Type B pancreatic cell (in vitro differentiated cells): ENCODE measurements at places on chromosomes 16 and 17. TPM values are rescaled to one million over a fixed set of nuclear protein-coding genes. Genes with fewer than 3 reads are reported as not detected.

DNA sequence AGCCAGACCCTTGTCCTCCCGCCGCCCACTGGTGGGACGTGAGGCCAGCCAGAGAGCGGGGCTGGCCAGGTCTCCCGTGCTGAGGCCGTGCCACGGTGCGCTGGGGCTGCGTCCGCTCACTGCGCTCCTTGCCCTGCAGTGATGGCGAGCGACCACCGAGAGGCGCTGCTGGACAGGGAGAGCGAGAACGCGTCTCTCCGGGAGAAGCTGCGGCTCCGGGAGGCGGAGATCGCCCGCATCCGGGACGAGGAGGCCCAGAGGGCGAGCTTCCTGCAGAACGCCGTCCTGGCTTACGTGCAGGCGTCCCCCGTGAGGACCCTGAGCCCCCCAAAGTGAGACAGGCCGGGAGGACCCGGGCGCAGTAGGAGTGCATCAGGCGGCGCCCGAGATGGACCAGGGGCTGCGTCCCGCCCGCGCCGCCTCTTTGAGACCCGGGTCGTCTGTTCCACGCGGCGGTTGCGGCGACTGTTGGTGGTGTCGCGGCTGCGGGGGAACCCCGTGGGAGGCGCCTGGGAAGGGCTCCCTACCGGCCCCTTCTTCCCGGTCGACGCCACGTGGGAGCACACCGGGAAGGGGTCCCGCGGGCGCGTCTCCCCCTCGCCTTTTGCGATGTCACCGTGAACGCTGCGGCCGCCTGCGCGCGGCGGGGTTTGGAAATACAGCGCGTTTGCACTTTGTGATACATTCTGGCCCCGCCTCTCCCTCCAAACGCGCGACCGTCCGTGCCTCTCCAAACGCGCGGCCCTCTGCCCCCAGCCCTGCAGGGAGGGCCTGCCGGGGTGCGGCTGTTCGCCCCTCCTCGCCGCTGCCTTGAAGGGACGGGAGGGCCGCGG lies 792 bp upstream of the RAC3 start:
- peak overlapping the region; percentile 74 for H3K27ac ChIP-seq
- no peaks in the 10 kb centered on the region for H3K27me3 ChIP-seq
- H3K4me1 ChIP-seq = peaks cover 11% of the 10 kb centered on the region

GRCh38 chr17:18246880-18247612 lies 11.5 kb downstream of the FLII start:
- peak overlapping the region; percentile 85 for H3K4me3 ChIP-seq
- peaks cover 12% of the 10 kb centered on the region for H3K36me3 ChIP-seq
- H3K4me1 ChIP-seq = peaks cover 15% of the 10 kb centered on the region
- peak overlapping the region; percentile 95 for H3K27ac ChIP-seq

- H3K4me1 ChIP-seq = peaks cover 12% of the 10 kb centered on the region
- peaks cover 4% of the 10 kb centered on the region for H3K36me3 ChIP-seq
- peaks cover 3% of the 10 kb centered on the region for H3K27me3 ChIP-seq
- peak overlapping the region; percentile 84 for H3K4me3 ChIP-seq
- DNase-seq = no peak
These were observed 2.2 kb downstream of the NT5M start for GRCh38 chr17:17305281-17305801.

DNA sequence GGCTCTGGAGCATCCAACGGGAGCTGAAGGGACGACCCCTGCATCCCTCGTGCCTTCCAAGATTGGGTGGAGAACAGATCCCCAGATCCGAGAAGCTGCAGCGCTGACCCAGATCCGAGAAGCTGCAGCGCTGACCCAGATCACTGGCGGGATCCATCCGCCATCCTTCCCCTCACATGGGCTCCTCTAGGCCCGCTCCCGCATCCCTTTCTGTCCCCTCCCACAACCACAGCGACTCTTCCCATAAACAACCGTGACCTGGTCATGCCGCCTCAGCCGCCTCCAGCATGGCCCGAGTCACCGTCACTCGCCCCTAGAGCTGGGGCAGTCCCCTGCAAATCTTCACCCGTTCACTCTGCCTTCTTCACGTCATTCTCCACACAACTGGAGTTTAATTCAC lies 124.9 kb downstream of the UTP18 start:
- H3K27me3 ChIP-seq = peaks cover 39% of the 10 kb centered on the region
- no peaks in the 10 kb centered on the region for H3K4me1 ChIP-seq
- no peak overlapping the region for H3K4me3 ChIP-seq
- H3K27ac ChIP-seq = no peak overlapping the region
- H3K36me3 ChIP-seq = no peaks in the 10 kb centered on the region

GRCh38 chr16:77191259-77191969 lies 424 bp downstream of the MON1B start:
- peaks cover 37% of the 10 kb centered on the region for H3K36me3 ChIP-seq
- no peaks in the 10 kb centered on the region for H3K27me3 ChIP-seq
- peak overlapping the region; percentile 95 for H3K4me3 ChIP-seq
- H3K4me1 ChIP-seq = peaks cover 32% of the 10 kb centered on the region
- H3K27ac ChIP-seq = peak overlapping the region; percentile 100
- DNase-seq = no peak

DNA sequence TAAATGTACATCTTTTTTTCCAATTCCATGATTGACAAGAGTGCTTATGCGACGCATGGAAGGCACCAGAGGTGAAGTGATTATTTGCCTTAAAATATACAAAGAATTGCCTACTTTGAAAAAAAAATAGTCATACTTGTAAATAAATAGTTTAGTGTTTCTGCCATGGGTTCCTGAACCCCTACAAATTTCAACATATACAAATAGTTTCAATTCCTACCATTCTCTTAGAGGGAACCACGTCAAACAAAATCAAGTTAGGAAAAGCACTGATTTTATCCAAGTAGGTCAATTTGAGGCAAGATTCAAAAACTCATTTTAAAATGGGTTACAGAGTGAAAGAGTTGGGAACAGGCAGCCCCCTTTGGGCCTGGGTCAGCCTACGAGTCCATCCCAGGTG lies 11.7 kb downstream of the CMTM3 start:
- no peak for DNase-seq
- H3K27me3 ChIP-seq = no peaks in the 10 kb centered on the region
- H3K4me1 ChIP-seq = peaks cover 32% of the 10 kb centered on the region
- H3K4me3 ChIP-seq = no peak overlapping the region

DNA sequence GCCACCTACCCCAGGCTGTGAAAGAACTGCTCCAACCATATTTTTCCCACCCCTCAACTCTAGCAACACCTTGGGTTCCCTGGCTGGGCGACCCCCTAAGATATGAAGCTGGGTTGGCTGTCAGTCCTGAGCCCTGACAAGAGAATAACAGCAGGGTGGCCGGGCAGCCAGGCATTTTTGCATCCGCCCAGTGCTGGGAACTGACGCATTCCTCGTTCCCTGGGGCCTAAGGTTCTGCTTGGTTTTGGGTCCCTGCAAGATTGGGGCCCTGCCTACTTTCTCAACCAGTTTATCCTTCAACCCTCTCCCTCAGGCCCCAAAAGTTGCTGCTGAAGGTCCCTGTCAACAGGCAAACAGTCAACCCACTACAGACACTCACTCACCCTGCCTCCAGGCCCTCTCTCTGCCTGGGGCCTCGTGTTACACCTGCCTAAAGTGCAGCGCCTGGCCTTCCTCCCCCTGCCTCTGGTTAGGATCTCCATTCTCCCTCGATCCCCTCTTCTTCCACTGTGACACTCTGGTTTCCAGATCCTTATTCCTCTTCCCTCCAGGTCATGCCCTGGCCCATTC lies 151.5 kb downstream of the STX8 start:
- H3K4me3 ChIP-seq = no peak overlapping the region
- DNase-seq = no peak
- no peak overlapping the region for H3K27ac ChIP-seq
- H3K4me1 ChIP-seq = peaks cover 16% of the 10 kb centered on the region
- H3K36me3 ChIP-seq = peaks cover 4% of the 10 kb centered on the region

GRCh38 chr17:16191604-16192003 lies 23.7 kb downstream of the NCOR1 start:
- no peak overlapping the region for H3K27ac ChIP-seq
- H3K27me3 ChIP-seq = no peaks in the 10 kb centered on the region
- DNase-seq = no peak
- no peak overlapping the region for H3K4me3 ChIP-seq
- H3K4me1 ChIP-seq = peaks cover 8% of the 10 kb centered on the region

DNA sequence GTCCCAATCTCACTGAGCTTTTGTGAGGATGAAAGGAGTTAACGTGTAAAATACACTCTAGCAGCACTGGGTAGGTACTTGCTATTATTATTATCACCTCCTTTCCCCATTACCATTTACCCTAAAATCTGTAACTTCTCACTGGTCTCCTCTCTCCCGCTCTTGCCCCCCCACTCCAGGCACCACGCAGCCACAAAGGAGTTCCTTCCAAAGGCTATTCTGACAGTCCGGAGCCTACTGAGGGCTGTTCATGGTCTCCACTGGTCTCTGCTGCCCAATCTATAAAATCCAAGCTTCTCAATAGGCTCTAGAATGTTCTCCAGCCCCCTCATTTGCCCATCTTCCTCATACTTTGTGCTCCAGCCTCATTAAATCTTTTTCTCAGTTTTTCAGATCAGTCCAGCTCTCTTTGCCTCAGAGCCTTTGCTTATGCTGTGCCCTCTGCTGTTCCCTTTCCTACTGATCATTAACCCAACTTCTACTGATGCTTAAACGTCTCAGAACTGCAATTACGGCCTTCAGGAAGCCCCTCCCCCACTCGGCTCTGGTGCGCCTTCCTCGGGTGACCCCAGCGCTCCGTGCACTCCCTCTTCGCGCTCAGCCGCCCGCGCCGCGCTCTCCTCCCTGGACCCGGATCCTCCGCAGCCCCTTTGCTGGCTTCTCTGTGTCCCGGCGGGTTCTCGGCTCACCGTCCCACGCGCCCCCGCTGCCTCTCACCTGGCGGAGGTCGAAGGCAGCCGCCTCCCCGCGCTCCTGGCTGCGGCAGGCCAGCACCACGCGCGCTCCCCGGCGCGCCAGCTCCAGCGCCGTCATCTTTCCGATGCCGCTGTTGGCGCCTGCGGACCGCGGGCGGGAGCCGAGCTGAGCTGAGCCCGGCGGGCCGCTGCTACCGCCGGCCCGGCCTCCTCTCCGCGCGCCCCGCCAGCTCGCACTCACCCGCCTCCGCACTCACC lies 737 bp downstream of the DHRS13 start:
- no peak for DNase-seq
- H3K27ac ChIP-seq = peak overlapping the region; percentile 74
- peaks cover 9% of the 10 kb centered on the region for H3K36me3 ChIP-seq

- H3K4me3 ChIP-seq = no peak overlapping the region
- H3K27ac ChIP-seq = peak overlapping the region; percentile 62
- H3K36me3 ChIP-seq = peaks cover 11% of the 10 kb centered on the region
- DNase-seq = no peak
- no peaks in the 10 kb centered on the region for H3K27me3 ChIP-seq
- H3K4me1 ChIP-seq = peaks cover 70% of the 10 kb centered on the region
These were observed 121.1 kb downstream of the SOCS1 start for GRCh38 chr16:11134722-11135463.

DNA sequence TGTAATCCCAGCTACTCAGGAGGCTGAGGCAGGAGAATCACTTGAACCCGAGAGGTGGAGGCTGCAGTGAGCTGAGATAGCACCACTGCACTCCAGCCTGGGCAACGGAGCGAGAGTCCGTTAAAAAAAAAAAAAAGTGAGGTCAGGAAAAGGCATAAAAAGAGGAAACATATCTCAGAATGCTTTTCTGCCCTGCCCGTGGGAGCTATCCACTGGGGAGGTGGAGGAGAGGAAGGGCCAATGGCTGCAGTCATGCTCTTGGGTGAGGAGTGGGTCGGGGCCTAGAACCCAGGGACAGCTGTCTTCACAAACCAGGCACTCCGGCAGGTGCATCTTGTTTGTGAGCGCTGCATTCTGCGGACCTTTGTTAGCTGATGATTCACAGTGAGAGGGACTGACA lies 60.0 kb upstream of the CDC42EP4 start:
- no peaks in the 10 kb centered on the region for H3K27me3 ChIP-seq
- DNase-seq = no peak
- peaks cover 3% of the 10 kb centered on the region for H3K4me1 ChIP-seq
- no peak overlapping the region for H3K4me3 ChIP-seq

- H3K36me3 ChIP-seq = no peaks in the 10 kb centered on the region
- H3K4me3 ChIP-seq = no peak overlapping the region
These were observed 443.8 kb upstream of the EEF2KMT start for GRCh38 chr16:5541356-5541755.

- H3K36me3 ChIP-seq = no peaks in the 10 kb centered on the region
- H3K4me1 ChIP-seq = no peaks in the 10 kb centered on the region
- no peak for DNase-seq
- no peak overlapping the region for H3K27ac ChIP-seq
- H3K27me3 ChIP-seq = peaks cover 30% of the 10 kb centered on the region
These were observed 186.4 kb upstream of the CDH13 start for GRCh38 chr16:82440336-82440735.

DNA sequence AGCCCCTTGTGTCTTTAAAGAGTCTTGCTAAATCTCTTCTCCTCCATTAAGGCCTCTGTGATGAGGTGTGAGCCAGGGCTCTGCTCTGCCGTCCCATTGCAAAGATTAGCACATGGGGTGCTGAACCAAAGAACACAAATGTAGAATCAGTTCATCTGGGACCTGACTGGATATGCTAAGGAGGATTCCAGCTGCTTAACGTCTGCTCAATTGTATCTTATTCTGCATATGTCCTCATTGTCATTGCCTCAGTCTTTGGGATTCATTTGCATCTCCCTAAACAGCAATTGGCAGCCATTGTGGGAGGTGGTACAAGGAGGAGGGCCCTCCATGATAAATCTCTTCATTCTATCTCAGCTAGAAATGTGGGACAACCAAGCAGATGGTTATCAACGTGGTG lies 106.3 kb upstream of the ADAMTS18 start:
- no peak overlapping the region for H3K27ac ChIP-seq
- H3K36me3 ChIP-seq = no peaks in the 10 kb centered on the region
- H3K4me3 ChIP-seq = no peak overlapping the region
- no peak for DNase-seq

- H3K4me3 ChIP-seq = no peak overlapping the region
- no peak for DNase-seq
- H3K4me1 ChIP-seq = no peaks in the 10 kb centered on the region
- H3K27me3 ChIP-seq = peaks cover 12% of the 10 kb centered on the region
These were observed 12.9 kb upstream of the TEKT3 start for GRCh38 chr17:15354256-15354655.

GRCh38 chr17:48554412-48555257 lies 9.7 kb upstream of the HOXB2 start:
- no peak for DNase-seq
- peak overlapping the region; percentile 94 for H3K27ac ChIP-seq
- peaks cover 72% of the 10 kb centered on the region for H3K4me1 ChIP-seq
- H3K27me3 ChIP-seq = peaks cover 63% of the 10 kb centered on the region
- peaks cover 30% of the 10 kb centered on the region for H3K36me3 ChIP-seq
- peak overlapping the region; percentile 91 for H3K4me3 ChIP-seq

The ABCC3 gene
- total RNA-seq = 10.6 and 13.3 TPM in 2 replicates

The HASPIN gene
- 5.2 and 13.1 TPM in 2 replicates for total RNA-seq

The DHX38 gene
- total RNA-seq = 62.7 and 75.6 TPM in 2 replicates

The AANAT gene
- not detected in 2 replicates for total RNA-seq

The HNF1B gene
- total RNA-seq = 10.6 and 19.0 TPM in 2 replicates

The FBXW10B gene
- 2.4 and 3.3 TPM in 2 replicates for total RNA-seq

The CBFA2T3 gene
- 8.9 and 9.4 TPM in 2 replicates for total RNA-seq

The KRTAP4-3 gene
- total RNA-seq = not detected in 2 replicates

The CCL23 gene
- not detected in 2 replicates for total RNA-seq

The SLC38A8 gene
- total RNA-seq = not detected in 2 replicates

The BCAR1 gene
- 67.2 and 73.0 TPM in 2 replicates for total RNA-seq

The CCL4 gene
- 0.57 TPM in 1 of 2 replicates, not detected in the other for total RNA-seq
